ENCODE measurements at places on chromosomes 16 and 17. TPM values are rescaled to one million over a fixed set of nuclear protein-coding genes. Genes with fewer than 3 reads are reported as not detected.

Gene HOXB7
- 0.46 TPM for polyA plus RNA-seq

Gene PRM2
- polyA plus RNA-seq, result not detected

Gene CDH1
- polyA plus RNA-seq, result 0.08 TPM

Gene MYH11
- 51.7 TPM for polyA plus RNA-seq

Gene MGAT5B
- 0.07 TPM for polyA plus RNA-seq

DNA sequence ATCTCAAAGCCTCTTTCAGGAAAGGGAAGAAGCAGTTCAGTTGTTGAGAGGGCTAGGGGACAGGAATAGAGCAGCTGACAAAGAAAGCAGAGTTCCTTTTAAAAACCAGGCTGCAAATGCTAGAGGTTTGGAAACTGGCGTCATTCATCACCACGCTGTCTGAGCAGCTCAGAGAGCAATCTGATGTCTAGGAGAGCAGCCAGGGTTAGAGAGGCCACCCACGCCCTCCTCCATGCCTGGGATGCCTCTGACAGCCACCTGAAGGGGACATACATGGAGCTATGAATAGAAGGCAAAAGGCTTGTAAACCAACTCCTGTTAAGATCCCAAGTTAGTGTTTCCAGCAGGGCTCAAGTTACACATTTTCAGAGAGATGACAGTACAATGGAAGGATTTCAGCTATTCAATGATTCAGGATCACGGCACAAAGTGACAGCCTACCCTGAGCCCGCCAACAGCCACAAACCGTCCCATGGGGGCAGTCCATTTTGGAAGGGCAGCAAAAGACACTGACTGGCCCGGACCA is 12.4 kb downstream of the RAB5C start:
- peak; percentile 35 for DNase-seq

DNA sequence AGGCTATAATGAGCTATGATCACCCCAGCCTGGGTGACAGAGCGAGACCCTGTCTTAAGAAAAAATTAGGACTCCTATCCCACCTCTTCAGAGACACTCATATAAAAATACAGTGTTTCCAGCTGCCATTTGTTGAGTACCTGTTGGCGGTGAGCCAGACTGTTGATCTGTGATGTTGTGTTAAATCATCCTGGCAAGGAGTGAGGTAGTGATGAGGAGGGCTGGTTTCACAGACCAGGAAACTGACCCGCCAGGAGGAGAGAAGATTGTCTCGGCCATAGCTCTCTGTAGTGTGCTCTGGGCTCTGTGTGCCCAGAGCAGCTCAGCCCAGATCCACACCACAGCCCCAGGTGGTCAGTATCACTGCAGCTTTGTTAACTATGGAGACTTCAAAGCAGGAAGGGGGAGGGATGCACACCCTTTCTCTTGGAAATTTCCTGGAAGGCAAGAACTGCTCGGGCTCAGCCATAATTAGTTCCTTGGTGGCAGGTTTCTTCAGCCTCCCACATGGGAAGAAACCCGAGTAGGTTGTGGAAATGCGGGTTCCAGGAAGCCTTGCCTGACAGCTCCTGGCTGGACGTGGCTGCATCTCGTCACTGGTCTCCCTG is 343.0 kb downstream of the SNX29 start:
- DNase-seq, result no peak

DNA sequence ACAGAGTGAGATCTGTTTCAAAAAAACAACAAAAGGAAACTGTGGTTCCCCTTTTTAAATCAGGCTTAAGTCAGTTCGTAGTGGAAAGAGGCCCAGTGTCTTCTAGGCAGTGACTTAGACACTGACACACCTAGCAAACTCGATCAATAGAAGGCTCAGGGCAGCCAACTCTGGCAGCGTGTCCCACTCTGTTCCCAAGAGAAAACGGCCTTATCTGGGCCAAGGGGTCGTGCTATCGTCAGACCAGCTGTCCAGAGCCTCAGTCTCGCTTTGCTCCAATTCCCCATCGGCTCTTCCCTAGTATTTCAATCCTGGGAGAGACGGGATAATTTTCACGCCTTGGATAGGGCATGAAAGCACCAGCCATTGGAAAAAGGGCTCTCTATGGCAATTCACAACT is 72.9 kb downstream of the SLC5A11 start:
- no peak for DNase-seq

DNA sequence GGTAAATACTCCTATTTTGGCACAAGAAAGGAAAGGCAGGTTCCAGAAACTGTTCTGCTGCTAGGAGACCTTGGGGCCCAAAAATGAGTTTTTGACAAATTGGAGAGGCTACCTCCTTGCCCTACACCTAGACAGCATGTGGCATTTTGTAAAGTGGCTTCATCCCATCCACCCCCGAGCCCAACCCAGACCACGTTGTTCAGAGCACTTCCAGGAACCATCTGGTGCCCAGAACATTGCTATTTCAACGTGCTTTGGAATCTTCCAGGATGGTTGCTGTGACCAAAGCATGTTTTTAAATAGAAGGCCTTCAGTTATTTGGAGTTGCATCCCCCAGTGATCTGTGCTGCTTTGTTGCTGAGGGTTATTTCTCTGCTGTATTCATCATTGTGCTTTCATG is 116.3 kb upstream of the TOM1L1 start:
- DNase-seq, result no peak

GRCh38 chr16:20610892-20611349 is 34.8 kb upstream of the ACSM2B start:
- no peak for DNase-seq

- DNase-seq, result peak; percentile 89
These were observed 9.8 kb downstream of the SLC38A10 start for GRCh38 chr17:81285179-81285878.

DNA sequence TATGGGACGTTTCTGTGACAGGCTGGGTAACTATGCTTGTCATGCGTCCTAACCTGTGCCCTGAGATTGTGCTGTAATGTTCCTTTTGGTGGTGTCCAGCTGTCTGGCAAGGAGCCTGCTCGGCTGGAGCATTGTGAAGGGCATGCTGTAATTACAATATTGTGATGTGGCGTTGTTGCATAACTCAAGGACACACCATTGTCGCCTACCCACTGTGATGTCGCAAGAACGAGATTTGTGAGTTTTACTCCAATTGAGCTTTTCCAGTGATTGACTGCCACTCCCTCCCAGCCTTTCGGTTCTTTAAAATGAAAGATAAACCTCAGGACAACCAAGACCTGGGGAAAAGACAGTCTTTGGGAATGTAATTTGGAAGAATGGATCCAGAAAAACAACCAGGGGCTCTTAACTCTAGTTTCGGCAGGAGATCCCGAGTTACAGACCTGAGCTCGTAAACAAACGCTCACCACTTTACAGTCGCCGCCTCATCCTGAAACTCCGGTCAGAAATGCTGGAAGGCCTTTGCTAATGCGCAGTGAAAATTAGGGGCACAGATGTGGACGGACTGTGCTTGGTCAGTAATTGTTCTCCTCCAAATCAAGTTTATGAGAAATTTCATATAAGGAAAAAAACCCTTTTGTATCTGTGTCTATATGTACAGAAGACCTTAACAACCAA is 1.3 kb downstream of the ZNF750 start:
- DNase-seq, result peak; percentile 57

- DNase-seq, result peak; percentile 85
These were observed 18.8 kb downstream of the RPH3AL start for GRCh38 chr17:333626-334396.

- no peak for DNase-seq
These were observed 17.8 kb downstream of the EIF4A3 start for GRCh38 chr17:80129006-80129565.

GRCh38 chr17:6455321-6455705 is 11.1 kb downstream of the PIMREG start:
- peak; percentile 23 for DNase-seq

- DNase-seq, result no peak
These were observed 14.2 kb downstream of the LGALS3BP start for GRCh38 chr17:78965491-78965924.

Measured in heart left ventricle (tissue), 16 donors.